SK-N-MC (cell line): ENCODE measurements at places on chromosomes 7 and 10.

- DNase-seq: no peak
Observed at GRCh38 chr7:1911571-1911970, 241.5 kb downstream of the ELFN1 start.

DNA sequence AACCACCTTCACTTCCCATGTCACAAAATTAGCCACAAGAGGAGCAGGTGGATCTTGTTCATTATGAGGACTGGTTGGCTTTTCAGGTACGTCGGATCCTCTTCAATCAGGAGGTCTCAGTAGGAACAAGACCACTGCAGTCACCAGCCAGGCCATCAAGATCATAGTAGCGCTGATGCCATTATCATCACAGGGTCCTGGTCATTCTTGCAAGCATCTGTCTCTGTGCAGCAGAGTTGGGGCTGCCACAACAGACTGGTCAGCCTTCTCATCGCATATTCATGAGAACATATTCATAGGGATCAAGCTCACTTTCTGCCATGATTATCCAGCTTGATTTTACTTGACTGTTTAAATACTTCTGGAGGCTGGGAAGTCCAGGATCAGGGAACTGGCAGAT lies 67.1 kb downstream of the ADCYAP1R1 start:
- no peak for DNase-seq

GRCh38 chr10:84348447-84348846 lies 20.1 kb downstream of the CCSER2 start:
- no peak for DNase-seq

GRCh38 chr7:149731207-149731955 lies 42.0 kb downstream of the ZNF467 start:
- no peak for DNase-seq

- DNase-seq: no peak
Observed at GRCh38 chr7:96253964-96254363, 67.9 kb downstream of the SLC25A13 start.

- no peak for DNase-seq
Observed at GRCh38 chr7:91089382-91089963, 174.8 kb upstream of the FZD1 start.

- DNase-seq: no peak
Observed at GRCh38 chr7:69434398-69434815, 163.9 kb upstream of the AUTS2 start.

GRCh38 chr10:69254877-69255276 lies 23.4 kb upstream of the HK1 start:
- no peak for DNase-seq

DNA sequence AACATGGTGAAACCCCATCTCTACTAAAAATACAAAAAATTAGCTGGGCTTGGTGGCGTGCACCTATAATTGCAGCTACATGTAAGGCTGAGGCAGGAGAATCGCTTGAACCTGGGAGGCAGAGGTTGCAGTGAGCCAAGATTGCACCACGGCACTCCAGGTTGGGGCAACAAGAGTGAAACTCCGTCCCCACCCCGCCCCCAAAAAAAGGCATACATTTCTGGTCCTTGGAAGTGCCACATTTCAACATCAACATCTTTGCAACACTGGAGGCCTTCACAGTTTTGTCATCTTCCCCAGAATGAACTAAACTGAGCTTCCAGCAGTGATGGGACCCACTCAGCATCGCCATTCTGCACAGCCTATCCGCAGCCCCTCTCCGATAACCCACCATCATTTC lies 36.6 kb downstream of the FAM53B start:
- no peak for DNase-seq

DNA sequence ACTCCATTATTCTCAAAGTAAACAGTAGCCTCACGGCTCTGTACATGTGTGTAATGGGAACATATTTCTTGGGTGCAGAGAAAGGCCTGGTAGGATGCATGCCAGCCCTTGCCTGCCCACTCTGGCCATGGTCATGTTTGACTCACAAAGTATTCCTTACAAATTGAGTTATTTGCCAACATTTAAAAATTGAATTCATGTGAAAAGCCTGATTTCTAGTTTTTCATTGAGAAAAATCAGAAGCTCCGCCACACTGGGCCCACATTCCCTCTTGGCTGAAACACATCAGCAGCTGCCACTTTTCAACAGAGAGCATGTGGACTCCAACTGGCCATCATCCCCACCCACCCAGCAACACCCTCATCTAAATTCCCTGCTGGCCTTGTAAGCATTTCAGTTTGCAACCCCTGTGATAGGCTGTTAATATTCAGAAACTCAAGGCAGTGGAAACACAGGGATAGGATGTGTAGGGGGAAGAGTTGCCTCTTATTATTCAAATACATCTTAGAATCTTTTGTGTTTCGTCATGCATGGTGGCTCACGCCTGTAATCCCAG lies 40.9 kb downstream of the CDH23 start:
- no peak for DNase-seq

GRCh38 chr10:110775020-110775375 lies 96.7 kb upstream of the PDCD4 start:
- DNase-seq: no peak

DNA sequence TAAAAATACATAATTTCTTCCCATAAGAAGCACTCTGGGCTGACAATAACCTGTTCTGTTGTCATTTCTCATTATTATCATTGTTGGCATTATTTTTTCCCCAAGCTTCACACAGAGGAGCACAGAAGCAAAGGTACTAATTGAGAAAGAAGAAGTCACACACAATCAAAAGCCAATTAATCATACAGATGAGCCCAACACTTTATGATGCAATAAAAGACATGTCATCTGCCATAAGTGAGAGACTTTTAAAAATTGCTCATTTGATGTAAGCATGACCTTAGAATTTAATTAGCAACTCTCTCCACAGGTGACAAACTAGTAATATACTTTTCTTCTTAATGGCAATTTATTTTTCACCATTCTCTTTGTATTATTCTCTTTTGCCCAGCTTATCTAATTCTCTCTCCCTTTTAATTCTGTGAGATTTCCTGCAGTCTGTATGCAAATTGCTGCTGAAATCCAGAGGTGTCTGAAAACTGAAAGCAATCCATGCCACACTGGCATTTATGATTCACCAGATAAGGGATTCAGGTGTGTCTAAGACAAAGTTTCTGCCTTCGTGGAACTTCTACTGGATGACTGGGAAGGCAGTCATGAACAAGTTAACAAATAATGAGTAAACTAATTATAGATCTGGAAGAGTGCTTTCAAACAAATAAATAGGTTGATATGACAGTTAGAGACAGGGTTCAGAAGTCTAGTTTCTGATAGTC lies 203.5 kb downstream of the CHCHD3 start:
- no peak for DNase-seq

GRCh38 chr7:112970771-112971170 lies 115.9 kb downstream of the GPR85 start:
- no peak for DNase-seq

DNA sequence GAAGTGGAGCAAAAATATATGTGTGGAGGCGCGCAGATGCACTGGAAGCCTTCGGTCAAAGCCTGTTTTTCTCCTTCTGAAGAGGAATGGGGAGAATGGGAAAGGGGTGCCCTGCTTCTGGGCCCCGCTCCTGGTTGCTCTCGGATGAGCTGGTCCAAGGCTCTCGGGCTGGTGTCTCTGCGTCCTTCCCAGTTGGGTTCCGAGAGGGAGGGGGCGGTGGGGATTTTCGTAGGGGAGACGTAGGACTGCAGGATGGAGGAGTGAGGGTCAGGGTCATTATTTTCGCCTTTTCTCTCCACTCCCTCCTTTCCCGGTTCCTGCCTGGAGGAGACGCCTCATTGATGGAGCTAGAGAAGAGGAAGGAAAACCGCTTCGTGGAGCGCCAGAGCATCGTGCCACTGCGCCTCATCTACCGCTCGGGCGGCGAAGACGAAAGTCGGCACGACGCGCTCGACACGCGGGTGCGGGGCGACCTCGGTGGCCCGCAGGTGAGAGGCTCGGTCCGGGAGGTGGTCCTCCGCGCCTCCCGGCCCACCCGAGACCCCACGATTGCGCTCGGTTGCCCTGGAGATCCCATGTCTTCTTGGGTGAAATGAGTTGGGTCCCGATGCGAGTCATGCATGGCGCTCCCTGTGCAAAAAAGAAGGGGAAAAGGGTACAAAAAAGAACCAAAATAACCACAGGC lies 790 bp downstream of the ADAM22 start:
- no peak for DNase-seq

DNA sequence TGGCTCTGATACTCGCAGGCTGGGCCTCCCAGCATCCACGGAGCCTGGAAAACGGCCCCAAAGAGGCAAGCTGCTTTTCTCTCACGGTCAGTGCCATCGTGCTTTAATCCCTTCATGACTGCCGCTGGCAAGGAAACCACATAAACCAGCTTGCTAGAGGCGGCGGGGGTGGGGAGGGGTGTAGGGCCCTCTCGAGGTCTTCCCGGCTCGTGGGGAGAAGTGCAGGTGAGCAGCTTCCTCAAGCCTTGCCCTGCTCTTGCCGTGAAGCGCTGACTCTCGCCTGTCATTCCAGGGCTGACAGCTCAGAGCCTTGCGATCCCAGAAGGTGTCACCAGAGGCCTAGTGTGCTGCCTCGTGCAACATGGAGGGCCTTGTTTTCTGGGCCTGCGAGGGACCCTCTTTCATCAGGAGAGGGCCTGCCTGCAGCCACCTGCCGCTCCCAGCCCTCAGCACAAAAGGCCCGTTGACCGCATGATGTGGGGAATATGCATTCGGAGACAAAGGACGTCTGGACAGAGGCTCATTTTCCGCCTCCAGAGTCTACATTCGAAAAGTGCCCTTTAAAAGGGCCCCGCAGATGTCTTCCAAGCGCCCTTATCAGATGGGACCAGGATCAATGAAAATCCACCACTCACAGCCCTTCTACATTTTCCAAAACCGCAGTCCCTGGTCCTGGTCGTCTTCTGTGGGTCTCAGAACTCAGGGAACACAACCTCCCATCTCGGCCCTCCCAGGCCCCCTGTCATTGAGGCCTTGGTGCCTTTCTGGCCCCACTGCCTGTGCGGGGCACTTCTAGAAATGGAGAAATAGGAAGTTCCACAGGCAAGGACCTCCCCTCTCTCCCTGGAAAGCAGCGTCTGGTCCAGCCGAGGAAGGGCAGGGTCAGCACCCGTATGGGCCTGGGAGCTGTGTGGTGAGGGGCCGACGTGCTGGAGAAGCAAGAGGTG lies 58.7 kb downstream of the ZRANB1 start:
- no peak for DNase-seq

DNA sequence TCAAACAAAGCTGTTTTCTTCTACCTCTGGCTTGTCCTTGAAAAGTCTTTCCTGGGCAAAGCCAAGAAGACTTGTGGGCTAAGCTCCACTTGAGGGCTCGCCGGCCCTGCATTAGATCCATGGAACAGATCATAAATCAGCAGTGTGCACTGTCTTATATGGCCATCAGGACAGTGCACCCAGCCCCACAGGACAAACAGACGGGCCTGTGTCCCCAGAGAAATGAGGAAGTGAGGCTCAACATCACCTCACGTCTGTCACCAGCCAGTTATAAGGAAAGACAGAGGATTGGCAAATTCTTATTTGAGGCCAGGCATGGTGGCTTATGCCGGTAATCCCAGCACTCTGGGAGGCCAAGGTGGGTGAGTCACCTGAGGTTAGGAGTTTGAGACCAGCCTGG lies 12.3 kb upstream of the IFT22 start:
- no peak for DNase-seq

GRCh38 chr10:92239151-92239599 lies 51.7 kb downstream of the CPEB3 start:
- DNase-seq: no peak

GRCh38 chr7:18610331-18610948 lies 114.9 kb downstream of the HDAC9 start:
- no peak for DNase-seq

DNA sequence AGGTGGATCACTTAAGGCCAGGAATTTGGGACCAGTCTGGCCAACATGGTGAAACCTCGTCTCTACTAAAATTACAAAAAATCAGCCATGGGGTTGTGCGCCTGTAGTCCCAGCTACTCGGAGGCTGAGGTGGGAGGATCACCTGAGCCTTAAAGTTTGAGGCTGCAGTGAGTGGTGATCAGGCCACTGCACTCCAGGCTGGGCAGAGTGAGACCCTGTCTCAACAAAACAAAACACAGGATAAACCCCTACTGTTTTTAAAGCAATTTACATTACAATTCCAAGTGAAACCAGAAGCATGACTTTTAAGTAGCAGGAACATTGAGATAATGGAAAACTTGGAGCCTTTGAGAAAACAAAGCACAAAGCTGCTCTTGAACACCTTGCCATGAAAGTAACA lies 92.4 kb upstream of the BTBD16 start:
- DNase-seq: no peak

GRCh38 chr10:26879744-26880143 lies 19.0 kb upstream of the ABI1 start:
- no peak for DNase-seq

- no peak for DNase-seq
Observed at GRCh38 chr7:148276314-148277041, 314.1 kb upstream of the C7orf33 start.

GRCh38 chr7:124310934-124311390 lies 278.1 kb upstream of the TMEM229A start:
- no peak for DNase-seq

GRCh38 chr7:3162289-3162688 lies 118.6 kb upstream of the CARD11 start:
- no peak for DNase-seq

GRCh38 chr10:129470103-129470851 lies 3.2 kb downstream of the MGMT start:
- DNase-seq: no peak

- DNase-seq: no peak
Observed at GRCh38 chr7:90856351-90857070, 260.4 kb downstream of the CDK14 start.

- DNase-seq: no peak
Observed at GRCh38 chr7:55410667-55411239, 45.6 kb downstream of the LANCL2 start.

DNA sequence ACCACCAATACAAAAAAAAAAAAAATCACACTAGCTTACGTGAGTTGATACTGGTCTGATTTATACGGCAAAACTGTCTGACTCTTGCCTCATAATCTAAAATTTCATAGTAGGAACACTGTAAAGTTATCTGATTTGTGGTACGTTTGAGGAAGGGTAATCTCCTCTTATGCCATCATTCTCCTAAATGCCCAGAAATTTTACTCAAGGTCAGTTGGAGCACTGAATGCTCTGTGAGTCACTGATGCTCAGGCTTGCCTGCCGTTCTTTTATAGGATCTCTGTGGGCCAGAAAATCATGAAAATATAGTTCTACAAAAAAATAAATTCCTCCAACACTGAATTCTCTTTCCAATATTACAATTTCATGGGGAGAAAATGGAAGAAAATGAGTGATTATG lies 135.7 kb downstream of the PDE1C start:
- DNase-seq: no peak
